Placental pericyte (primary cell): ENCODE measurements at places on chromosomes 12 and 14. TPM values are rescaled to one million over a fixed set of nuclear protein-coding genes. Genes with fewer than 3 reads are reported as not detected.

PTGER2 gene
- total RNA-seq: 6.3 and 9.7 TPM in 2 replicates

CABP1 gene
- total RNA-seq: not detected in 2 replicates

FBLN5 gene
- total RNA-seq: 38.9 and 61.1 TPM in 2 replicates

TSPAN19 gene
- not detected in 2 replicates for total RNA-seq

KERA gene
- not detected in 2 replicates for total RNA-seq

ARHGDIB gene
- 3.5 and 46.7 TPM in 2 replicates for total RNA-seq

GPRC5D gene
- not detected in 2 replicates for total RNA-seq

RNF212B gene
- total RNA-seq: not detected in 2 replicates

EIF2B1 gene
- total RNA-seq: 43.1 and 60.4 TPM in 2 replicates

KIF5A gene
- total RNA-seq: under 0.01 and 0.14 TPM in 2 replicates

ENDOU gene
- under 0.01 TPM in 1 of 2 replicates, not detected in the other for total RNA-seq

GPN3 gene
- total RNA-seq: 12.0 and 23.5 TPM in 2 replicates

OR4E2 gene
- not detected in 2 replicates for total RNA-seq

NRL gene
- 0.72 and 1.3 TPM in 2 replicates for total RNA-seq

YBX3 gene
- total RNA-seq: 125 and 150 TPM in 2 replicates

EPS8 gene
- total RNA-seq: 51.9 and 83.0 TPM in 2 replicates

GZMH gene
- not detected in 2 replicates for total RNA-seq

PMEL gene
- 0.72 and 0.88 TPM in 2 replicates for total RNA-seq

PPTC7 gene
- total RNA-seq: 8.1 and 13.6 TPM in 2 replicates

MANSC1 gene
- total RNA-seq: 1.7 and 2.2 TPM in 2 replicates

VAMP1 gene
- total RNA-seq: 2.1 and 3.9 TPM in 2 replicates

GLI1 gene
- 1.1 and 1.3 TPM in 2 replicates for total RNA-seq

BATF gene
- 0.66 and 0.72 TPM in 2 replicates for total RNA-seq

KCNC2 gene
- total RNA-seq: not detected in 2 replicates

AKAP3 gene
- 1.0 and 3.5 TPM in 2 replicates for total RNA-seq

SDR9C7 gene
- not detected in 2 replicates for total RNA-seq

HOMEZ gene
- total RNA-seq: 4.4 and 13.8 TPM in 2 replicates

ASB2 gene
- total RNA-seq: 1.1 TPM in 1 of 2 replicates, not detected in the other

SYNDIG1L gene
- total RNA-seq: not detected in 2 replicates

TTC9 gene
- total RNA-seq: under 0.01 TPM in 1 of 2 replicates, not detected in the other

GPR132 gene
- total RNA-seq: under 0.01 TPM in 1 of 2 replicates, not detected in the other

ANKRD33 gene
- not detected in 2 replicates for total RNA-seq

MGAT2 gene
- total RNA-seq: 133 and 162 TPM in 2 replicates

JPH4 gene
- total RNA-seq: not detected in 2 replicates

LYZ gene
- under 0.01 and 1.0 TPM in 2 replicates for total RNA-seq

EVL gene
- 4.2 and 8.5 TPM in 2 replicates for total RNA-seq

CRIP1 gene
- 5.3 and 7.3 TPM in 2 replicates for total RNA-seq

RAD51AP1 gene
- 1.3 and 24.9 TPM in 2 replicates for total RNA-seq
